ENCODE measurements at places on chromosomes 7 and 10.

DNA sequence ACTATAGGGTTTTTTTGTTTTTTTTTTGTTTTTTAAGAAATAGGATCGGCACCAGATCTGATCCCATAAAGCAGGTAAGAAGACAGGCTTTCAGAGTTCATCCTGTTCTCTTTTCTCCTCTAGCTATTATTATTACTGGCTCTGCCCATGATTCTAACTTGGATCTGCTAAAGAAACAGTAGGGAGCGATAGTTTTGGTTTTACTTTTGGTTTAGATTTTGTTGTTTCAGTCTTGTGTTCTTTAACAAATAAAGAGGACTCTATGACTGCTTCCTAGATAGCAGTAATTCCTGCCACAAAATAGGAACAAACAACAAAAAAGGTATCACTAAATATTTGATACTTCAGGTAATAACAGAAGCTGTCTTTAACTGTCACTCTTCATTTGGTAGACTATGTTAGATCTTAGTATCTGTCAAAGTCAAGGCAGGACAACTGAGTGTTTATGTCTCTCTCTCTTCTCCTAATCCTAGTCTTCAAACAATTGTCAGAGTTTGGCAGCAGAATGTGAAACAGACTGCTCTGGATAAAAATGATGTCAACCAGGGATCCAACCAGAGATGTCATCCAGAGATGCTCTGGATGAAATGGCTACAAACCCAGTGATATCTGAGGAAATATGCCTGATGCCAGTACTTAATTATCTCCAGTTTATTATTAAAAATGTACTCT lies 99.8 kb downstream of the KMT2C start:
- no peak for DNase-seq

GRCh38 chr10:31871266-31872065 lies 57.2 kb downstream of the ARHGAP12 start:
- DNase-seq, result peak; percentile 21

DNA sequence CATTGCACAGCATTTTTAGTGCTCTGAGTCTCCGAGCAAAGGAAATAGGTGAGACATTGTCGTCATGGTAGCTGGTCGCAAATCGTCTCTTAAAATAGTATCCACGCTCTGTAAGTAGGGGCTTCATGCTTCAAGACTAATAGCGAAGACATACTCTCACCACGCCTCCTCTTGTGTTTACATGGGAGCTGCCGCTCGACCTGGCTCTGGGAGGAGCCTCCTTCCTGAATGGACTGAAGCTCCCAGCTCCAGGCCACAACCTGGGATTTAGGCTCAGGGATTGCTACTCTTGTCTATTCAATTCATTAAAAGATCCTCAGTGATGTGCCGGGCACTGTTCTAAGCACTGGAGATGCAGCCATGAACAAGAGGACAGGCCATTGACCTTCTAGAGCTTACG lies 196.1 kb upstream of the GALNT17 start:
- DNase-seq, result no peak

GRCh38 chr10:52284416-52285013 lies 29.6 kb upstream of the DKK1 start:
- DNase-seq, result no peak

- peak; percentile 89 for DNase-seq
Observed at GRCh38 chr10:3526727-3527501, 258.1 kb downstream of the KLF6 start.

DNA sequence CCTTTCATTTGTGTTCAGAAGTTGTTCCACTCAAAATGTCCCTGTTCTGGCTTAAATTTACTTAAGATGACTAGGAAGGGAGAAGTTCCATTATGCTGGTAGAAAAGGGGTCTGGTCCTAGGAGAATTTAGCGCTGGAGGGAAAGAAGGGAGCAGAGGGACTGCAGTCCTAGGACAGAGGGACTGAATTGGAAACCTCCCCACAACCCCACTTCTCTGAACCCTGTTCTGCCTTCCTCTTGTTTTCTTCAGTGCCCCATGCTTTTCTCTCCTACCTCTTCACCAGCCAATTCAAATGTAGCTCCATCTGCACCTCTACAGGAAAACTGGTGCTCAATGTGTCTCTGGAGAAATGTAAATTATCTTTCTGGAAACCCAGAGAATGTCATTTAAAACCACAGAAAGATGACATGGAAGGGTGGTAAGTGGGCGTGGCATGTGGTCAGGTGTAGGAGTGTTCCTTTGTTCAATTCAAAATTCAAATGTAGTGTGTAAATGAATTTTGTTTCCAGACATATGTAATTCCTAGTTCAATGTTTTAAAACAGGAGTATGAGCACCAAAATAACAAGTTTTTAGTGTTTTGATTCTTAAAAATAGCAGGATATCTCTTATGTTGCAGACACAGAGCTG lies 24.0 kb upstream of the RHOBTB1 start:
- DNase-seq, result no peak

DNA sequence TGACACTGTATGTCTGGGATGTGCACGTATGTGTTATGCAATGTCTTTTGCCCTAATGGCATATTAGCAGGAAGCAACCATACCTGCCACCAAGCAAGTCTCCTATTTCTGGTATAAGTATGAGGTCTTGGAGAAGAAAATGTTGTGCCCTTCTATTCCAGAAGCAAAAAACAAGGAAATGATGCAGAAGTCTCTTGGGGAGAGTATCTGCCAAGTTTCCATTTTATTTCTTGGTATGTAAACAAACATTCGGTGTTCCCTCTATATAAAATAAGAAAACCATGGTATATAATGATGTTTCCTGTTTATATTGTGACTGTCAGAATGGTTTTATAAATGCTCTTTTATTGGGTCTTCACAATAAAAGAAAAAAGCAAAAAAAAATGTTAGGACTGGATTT lies 19.3 kb upstream of the MYO3A start:
- no peak for DNase-seq

DNA sequence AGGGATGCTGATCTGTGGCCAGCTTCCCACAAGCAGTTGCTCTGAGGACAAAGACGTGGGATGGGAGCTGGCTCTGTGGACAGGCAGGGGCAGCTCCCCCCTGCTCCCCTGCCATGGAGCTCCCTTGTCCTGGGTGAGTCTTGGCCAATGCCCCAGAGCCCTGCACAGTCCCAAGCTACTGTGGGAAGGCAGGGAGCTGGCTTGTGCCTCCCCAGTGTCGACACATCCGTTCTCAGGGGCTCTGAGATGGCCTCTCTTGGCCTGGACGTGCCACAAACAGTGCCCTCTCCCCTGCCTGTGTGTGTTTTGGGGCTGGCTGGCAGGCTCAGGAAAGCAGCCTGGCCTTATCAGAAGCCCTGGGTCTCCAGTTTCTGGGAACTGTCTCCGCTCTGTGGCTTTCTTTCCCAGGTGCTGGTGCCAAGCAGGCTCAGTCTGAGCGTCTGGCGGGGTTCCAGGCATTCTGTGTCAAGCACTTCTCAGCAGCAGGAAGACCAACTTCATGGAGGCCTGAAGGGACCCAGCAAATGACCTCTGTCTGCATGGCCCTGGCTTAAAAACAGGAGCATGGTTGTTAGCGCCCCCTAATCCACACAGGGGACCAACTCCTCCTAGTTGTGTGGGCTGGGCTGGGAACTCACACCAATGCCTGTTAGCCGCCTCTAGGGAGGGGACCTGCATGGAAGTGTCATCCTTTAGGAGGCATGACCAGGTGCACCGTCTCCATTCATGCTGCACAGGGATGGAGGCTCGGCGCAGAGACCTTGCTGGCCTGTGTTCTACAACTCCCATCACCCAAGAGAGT lies 375.2 kb downstream of the RPS24 start:
- peak; percentile 44 for DNase-seq

Measured in AG10803 (cell line).